ENCODE measurements at places on chromosomes 2 and 18.

DNA sequence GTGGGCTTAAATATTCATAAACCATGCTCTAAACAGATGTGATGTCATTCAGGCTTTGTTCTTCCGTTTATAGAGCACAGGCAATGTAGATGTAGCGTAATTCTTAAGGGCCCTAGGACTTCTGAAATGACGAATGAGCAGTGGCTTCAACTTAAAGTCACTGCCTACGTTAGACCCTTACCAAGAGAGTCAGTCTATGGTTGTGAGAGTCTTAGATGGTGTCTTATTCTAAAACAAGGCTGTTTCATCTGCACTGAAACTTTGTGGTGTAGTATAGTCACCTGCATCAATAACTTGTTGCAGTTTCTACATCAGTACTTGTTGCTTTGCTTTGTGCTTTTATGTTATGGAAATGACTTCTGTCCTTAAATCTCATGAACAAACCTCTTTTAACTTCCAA, 56.0 kb downstream of the PIK3C3 start:
- DNase-seq, result no peak

GRCh38 chr2:96271995-96272394, 6.0 kb downstream of the CIAO1 start:
- no peak for DNase-seq

DNA sequence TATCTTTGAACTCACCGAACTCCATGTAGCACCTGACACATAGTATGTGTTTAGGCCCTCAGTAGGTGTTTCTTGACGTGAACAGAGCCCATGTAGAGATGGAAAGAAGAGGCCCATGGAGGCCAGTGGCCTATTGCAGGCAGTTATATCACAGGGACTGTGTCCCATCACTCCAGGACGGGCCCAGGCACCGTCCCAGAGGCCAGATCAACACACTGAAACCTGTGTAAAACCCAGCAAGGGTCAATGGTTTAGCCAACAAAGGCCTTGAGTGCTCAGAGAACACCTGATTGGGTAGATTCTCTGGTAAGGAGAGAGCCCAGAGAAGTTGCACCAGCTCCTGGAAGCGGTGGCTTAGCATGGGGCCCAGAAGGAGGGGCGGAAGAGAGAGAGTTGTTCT, 82.8 kb downstream of the INHBB start:
- no peak for DNase-seq

- no peak for DNase-seq
These were observed 680.7 kb downstream of the EPHA4 start for GRCh38 chr2:220891405-220891804.

DNA sequence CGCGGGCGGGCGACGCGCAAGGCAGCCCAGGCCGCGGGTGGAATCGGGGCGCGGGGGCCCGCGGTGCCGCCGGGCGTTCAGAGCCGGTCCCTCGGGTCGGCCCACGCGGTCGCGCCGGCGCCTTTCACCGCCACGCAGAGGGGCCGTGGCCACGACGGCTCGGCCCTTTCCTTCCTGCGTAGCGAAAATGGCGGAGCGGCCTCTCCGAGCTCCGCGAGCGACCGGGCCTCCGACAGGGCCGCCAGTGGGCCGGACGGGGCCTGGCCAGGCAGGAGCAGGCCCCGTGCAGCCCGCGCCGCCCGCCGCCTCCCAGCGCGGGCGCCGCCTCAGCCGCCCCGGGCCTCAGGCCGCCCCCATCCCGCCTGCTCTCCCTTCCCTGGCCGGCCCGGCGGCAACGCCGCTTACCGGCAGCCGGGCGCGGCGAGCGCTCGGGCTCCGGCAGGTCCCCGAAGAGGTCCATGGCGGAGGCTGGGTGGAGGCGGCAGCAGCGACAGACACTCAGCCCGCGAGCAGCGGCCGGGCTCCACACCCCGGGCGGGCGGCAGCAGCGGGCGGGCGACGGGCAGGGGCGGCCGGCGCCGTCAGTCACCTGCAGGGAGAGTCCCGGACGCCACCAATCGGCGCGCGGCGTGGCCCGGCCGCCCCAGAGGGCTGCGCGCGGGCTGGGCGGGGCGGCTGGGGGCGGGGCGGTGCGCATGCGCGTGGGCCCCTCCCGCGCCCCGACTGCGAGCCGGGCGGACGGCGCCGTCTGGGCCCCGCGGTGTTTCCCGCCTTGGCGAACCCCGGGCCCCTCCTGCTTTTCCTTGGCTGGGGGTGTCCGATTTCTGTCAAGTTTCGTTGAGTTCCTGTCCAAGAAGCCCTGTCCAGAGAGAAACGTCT, at the start of gene ILKAP:
TSS of gene ILKAP (minus strand) at position 602 of the 879 bp plus-strand sequence. CDS start at position 460, 142 bp downstream.
- DNase-seq, result peak; percentile 79

GRCh38 chr2:126990605-126991532, 92.2 kb downstream of the TEX51 start:
- no peak for DNase-seq

DNA sequence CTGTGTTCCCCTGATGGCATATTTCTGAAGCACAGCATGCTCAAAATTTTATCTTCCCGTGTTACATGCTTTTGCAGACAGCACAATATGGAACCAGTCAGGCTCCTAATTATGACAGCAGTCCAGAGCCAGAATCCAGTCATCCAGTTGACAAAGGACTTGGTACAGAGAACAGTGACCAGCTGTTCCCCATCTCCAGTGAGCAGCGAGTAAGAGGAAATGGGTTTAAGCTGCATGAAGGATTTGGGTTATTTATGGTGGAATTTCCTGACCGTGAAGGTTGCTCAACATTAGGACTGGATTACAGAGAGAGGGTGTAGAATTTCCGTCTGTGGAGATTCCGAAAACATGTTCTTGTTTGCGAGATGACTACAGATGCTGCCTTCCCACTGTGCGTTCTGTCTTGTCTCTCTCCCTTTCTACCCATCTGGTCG, 24.4 kb downstream of the SGPP2 start:
- DNase-seq, result no peak

GRCh38 chr2:116859708-116860107, 954.8 kb upstream of the DDX18 start:
- no peak for DNase-seq

- peak; percentile 32 for DNase-seq
These were observed 152.5 kb upstream of the AQP4 start for GRCh38 chr18:27017901-27018500.

GRCh38 chr18:24482821-24483220, 22.4 kb downstream of the HRH4 start:
- no peak for DNase-seq

GRCh38 chr2:222897898-222898297, 37.1 kb downstream of the ACSL3 start:
- no peak for DNase-seq

GRCh38 chr2:46521215-46521683, 41.9 kb downstream of the TMEM247 start:
- no peak for DNase-seq

- no peak for DNase-seq
These were observed 242.5 kb downstream of the EXOC6B start for GRCh38 chr2:72583376-72583775.

DNA sequence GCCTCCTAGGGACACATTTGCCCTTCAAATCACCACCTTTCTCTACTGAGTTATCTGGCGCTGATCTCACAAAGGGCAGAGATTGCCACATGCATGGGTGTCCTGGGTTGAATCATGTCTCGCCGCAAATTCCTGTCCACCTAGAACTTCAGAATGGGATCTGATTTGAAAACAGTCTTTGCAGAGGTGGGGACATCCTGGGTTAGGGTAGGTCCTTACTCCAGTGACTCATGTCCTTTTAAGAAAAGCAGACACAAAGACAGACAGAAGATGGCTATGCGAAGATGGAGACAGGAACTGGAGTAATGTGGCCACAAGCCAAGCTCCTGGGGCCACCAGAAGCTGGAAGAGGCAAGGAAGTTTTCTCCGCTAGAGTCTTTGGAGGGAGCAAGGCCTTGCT, 197.4 kb upstream of the SMIM21 start:
- DNase-seq, result no peak

DNA sequence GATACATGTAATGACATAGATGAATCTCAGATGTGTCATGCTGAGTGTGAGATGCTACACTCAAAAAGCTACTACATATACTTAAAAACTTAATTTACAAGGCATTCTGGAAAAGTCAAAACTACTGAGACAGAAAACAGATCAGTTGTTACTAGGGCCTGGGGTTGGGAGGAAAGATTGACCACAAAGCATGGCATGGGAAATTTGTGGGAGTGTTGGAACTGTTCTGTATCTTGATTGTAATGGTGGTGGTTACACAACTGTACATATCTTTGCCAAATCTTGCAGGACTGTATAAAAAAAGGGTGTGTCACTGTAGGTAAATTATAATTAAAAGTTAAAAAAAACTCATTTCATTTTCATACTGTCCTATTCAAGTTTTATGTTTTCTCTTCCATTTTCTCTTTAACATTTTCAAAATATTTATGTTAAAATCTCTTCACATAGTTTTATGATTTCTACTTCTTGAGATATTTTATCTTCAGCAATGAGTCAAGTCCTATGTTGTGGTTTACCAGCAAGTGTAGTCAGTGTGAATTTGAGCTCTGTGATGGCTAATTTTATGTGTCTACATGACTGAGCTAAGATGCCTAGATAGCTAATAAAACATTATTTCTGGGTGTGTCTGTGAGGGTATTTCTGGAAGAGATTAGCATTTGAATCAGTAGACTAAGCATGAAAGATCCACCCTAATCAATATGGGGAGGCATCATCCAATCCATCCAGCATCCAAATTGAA, 58.6 kb upstream of the VRK2 start:
- no peak for DNase-seq

GRCh38 chr2:222525811-222526210, 101.5 kb downstream of the SGPP2 start:
- DNase-seq, result no peak

DNA sequence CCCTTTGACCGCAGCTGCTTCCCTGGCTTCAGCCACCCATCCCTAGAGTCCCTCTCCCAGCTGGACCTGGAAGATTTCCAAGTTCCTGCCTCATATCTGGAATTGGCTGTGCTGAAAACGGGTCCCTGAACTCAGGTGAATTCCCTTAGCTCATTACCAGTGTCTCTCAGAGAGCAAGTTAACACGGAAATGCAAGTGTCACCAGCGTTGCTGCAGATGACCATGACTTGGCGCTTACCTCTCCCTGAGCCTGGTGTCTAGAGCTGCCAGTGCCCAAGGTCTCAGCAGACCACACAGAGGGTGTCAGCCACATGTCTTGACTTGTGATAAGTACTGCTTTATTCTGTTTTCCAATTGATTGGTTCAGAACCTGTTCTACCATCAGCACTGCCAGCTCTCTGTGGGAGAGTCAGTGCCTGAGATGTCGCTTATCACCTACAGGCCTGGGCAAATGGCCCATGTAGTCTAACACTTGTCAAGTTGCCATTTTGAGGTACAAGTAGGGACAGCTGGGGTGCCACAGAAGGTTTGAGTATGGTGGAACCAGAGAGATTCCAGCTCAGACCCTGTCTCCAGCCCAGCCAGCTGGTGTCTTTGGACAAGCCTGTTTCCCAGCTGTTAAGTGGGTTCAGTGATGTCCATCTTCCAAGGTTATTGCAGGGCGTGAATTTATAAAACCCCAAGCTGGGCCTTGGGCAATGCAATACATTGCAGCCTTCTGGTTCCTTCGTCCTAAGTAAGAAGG, 48.7 kb downstream of the LYPD1 start:
- DNase-seq, result peak; percentile 47

DNA sequence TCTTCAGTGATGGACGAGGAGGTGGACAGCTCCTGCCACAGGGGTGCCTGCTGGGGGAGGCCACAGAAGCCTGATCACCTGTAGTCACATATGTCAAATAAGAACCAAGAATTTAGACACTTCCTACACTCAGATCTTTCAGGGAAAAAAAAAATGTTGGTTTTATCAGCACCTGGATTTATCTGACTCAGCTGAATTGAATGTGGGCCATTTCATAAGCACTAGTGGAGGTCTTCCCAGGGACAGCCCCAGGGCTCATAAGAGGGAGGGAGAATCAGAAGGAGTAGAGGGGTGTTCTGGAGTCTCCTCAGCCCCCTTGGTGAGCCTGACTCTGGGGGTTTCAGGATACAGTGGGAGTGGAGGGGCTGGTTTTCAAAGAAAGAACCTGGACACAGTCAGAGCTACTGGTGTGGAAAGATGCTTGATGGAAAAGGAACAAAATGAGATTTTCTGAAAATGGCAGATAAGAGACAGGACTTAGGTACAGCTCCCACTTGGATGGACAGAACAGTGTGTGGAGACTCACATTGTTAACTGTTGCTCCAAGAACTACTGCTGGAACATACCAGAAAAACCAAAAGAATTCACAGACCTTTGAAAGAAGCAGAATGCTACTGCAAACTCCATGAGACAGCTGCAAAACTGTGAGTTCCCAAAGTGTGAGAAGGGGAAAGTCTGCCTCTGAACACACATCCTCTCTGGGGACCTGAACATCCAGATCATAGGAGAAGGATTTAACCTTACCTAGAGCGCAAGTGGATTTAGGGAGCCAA, 45.4 kb downstream of the LCT start:
- DNase-seq, result no peak

- no peak for DNase-seq
These were observed 86.9 kb downstream of the FAM117B start for GRCh38 chr2:202721621-202722020.

DNA sequence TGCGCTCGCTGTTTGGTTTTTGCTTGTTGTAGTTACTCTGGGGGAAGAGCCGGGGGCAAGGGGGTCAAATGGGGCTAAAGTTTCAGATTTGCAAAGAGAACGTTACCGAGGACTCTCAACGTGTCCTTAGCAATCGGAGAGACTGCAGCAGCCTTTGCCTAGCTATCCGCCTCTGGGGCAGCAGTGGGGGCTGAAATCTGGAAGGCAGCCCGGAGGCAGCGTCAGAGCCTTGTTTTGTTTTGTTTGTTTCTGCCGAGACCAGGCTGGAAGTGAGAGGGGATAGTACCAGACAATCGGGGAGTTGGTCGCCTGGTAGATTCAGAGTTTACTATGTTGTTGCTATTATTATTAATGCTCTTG, 1.2 kb downstream of the CDH20 start:
- DNase-seq, result no peak

GRCh38 chr18:44835703-44836102, 155.0 kb downstream of the SETBP1 start:
- DNase-seq, result no peak

DNA sequence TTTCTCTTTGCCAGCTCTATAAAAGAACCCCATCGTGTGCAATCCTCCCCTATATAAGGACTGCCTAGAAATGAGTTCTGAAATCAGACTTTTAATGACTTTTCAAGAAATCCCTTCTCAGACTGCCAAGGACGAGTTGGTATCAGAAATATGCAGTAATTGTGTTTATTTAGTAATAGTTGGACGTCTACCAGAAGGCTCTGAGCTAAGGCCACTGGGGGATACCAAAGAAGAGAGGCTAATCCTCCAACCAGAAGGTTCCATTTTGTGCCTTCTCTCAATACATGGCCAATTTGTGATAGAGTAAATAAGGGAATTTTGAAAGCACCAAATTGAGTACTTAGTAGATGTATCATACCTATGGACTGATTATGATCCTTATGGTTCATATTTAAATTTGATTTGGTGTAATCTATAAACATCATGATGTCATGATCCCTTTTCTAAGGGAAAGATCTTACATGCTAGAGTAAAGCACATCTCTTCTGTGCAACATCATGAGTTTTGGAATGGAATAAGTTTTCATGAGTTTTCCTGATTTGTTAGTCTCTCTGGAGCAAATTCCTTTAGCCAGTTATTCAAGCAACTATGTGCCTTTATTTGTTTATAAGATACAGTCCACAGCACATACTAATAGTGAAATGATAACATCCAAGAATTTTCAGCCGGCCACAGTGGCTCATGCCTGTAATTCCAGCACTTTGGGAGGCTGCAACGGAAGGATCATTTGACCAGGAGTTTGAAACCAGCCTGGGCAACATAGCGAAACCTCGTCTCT, 82.2 kb upstream of the LTBP1 start:
- no peak for DNase-seq

All from NCI-H1105 treated with DMSO at 0.1 percent for 48 hours (cell line).